Spleen (tissue), 13 donors: ENCODE measurements at places on chromosomes 5 and 9. TPM values are rescaled to one million over a fixed set of nuclear protein-coding genes. Genes with fewer than 3 reads are reported as not detected.

The THBS4 gene
- 0.34 TPM for total RNA-seq

The TAF11L10 gene
- not detected for total RNA-seq

The HK3 gene
- 173 TPM for total RNA-seq

The PCDHA9 gene
- total RNA-seq: 0.98 TPM

The PCDHGB5 gene
- total RNA-seq: 8.0 TPM

The ZNF169 gene
- total RNA-seq: 15.0 TPM

The CARD9 gene
- 13.2 TPM for total RNA-seq

The DHX29 gene
- total RNA-seq: 17.4 TPM

The GCNT4 gene
- 2.0 TPM for total RNA-seq

The DDX4 gene
- total RNA-seq: not detected

The BARHL1 gene
- not detected for total RNA-seq

The ADAMTS6 gene
- 6.3 TPM for total RNA-seq

The KIAA0825 gene
- 11.2 TPM for total RNA-seq

The PCDHGC3 gene
- total RNA-seq: 10.7 TPM

The EQTN gene
- total RNA-seq: not detected

The PHF24 gene
- total RNA-seq: 0.37 TPM

The STKLD1 gene
- total RNA-seq: 0.94 TPM

The SLC36A1 gene
- 27.0 TPM for total RNA-seq

The TAF11L9 gene
- not detected for total RNA-seq

The LRRTM2 gene
- 1.4 TPM for total RNA-seq

The PTGES gene
- total RNA-seq: 1.5 TPM

The MARVELD2 gene
- 0.26 TPM for total RNA-seq

The DIPK1B gene
- 18.1 TPM for total RNA-seq

The CATSPER3 gene
- total RNA-seq: not detected

The ERAP2 gene
- total RNA-seq: 89.3 TPM

The PFN3 gene
- total RNA-seq: not detected

The BTNL3 gene
- total RNA-seq: 1.0 TPM

The SOWAHA gene
- not detected for total RNA-seq

The NINJ1 gene
- total RNA-seq: 142 TPM

The HMGXB3 gene
- total RNA-seq: 46.6 TPM

The SLC27A6 gene
- not detected for total RNA-seq

The CDC20B gene
- not detected for total RNA-seq

The FGF18 gene
- 0.29 TPM for total RNA-seq

The IL13 gene
- total RNA-seq: not detected

The SGCD gene
- total RNA-seq: 1.0 TPM

The MAPKAP1 gene
- 77.1 TPM for total RNA-seq

The AGPAT2 gene
- 26.9 TPM for total RNA-seq

The SNCAIP gene
- total RNA-seq: 51.3 TPM

The CDO1 gene
- total RNA-seq: 6.1 TPM

The QRFP gene
- total RNA-seq: not detected
